ENCODE measurements at places on chromosomes 5 and 9.

DNA sequence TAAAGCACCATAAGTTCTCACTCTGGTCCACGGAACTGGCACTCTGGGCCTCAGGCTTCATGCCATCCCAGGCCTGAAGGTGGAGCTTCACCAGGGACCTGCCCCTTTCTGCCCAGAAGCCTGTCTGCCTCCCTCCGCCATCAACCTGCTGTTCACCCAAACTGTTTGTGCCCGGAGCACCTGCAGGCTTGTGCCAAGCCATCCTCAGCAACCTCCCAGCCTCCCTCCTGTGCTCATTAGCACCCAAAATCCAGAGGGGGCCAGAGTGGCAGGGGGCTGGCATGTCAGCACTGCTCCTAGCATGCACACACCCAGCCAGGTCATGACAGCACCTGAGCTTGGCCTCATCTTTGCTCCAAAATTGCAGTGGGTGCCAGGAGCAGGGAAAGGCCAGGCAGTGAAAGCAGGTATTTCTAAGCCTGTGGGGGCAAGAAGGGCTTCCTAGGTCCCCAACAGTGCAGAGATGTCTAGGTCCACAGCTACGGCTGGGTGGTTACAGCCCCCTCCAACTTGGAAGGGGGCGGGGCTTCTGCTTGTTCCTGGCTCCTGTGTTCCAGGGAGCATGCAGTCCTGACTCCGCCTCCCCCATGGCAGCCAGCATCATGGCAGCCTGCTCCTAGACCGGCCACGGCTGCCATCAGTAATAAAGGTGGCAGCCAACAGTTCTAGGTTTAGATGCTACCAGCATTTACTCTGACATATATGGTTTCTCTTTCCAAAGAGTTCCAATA is 85.1 kb downstream of the GIN1 start:
- no peak for DNase-seq

DNA sequence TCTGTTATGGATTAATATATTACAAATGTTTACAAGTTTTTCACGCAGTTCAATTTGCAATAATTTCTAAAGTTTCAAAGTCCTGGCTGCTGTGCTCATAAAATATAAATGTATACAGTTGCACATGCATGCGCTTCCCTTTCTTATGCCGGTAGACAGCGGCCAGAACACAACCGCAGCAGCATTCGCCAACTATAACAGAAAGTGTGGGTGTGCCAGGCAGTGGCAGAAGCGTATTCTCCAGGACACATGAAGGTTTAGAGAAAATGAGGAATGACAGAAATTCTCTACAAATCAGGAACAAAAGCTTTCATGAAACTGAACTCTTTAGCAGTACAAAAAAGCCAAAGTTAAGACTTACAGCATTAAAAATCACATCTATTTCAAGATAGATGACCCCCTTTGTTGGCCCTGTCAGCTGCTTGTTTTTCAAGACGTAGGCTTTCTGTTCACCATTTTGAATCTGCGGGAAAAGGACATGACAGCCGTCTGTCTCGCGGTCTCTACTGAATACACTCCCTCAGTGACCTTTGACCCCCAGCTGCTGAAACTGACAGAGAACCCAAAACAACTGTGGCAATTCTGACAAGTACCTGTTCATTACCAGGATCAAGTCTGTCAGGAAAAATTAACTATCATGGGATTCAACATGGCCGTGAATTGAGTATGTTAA is 252.2 kb downstream of the SLF1 start:
- no peak for DNase-seq

DNA sequence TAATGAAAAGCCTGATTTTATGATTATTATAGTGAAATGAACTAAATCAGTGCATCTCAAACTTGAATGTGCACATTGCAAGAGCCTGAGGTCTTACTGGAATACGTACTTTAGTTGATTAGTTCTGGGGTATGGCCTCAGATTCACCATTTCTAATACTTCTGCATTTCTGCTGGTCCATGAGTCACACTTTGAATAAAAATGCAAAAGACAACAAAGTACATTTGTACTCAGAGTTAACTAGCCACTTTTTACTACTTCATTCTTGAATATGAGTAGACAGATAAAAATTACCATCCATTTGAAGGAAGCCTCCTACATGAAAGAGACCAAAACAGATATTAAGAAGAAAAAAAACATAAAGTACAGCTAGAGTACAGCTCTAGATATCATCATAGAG is 27.1 kb upstream of the PRR16 start:
- DNase-seq, result no peak

DNA sequence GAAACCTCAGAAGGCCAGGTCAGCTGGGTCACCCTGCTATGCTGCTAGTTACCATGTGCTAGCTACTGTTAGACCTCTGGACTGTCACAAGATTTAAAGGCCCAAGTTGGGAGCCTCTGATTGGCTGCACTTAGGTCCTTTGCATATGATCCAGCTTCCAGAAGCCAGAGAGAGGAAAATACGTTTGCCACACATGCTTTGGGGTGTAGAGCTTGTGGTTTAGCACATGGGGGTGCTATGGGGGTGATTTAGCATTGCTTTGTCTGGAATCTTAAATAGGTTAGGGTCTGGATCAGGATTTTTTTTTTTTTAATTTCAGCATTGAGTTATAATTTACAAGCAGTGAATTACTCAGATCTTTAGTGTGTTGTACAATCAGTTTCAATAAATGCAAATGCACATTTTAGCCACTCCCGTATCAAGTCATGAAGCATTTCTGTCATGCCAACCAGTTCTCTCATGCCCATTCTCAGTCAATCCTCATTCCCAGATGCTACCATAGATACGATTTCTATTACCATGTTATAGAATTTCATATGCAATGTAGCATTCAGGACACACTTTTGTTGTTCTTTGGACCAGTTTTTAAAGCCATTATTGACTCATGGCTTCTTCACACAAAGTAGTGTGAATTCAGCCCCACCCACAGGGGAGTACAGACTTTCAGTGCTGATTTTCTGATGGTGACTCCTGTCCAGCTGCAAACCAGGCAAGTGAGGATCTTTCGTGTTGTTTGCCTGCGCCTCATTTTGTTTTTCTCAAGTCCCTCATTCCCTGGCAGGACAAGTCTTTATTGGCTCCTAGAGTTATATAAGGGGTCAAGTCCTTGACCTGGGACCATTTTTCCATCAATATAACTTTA is 250.4 kb downstream of the LRRC70 start:
- no peak for DNase-seq

- no peak for DNase-seq
Measured at GRCh38 chr9:131660466-131661405, 79.1 kb downstream of the RAPGEF1 start.

- no peak for DNase-seq
Measured at GRCh38 chr9:136244122-136244968, 1.3 kb downstream of the QSOX2 start.

GRCh38 chr9:32577316-32577715 is 4.4 kb upstream of the NDUFB6 start:
- DNase-seq, result no peak

GRCh38 chr5:142167458-142167857 is 58.9 kb downstream of the NDFIP1 start:
- no peak for DNase-seq

Data from A549 (cell line).